ENCODE measurements at places on chromosomes 12 and 14.
A peak's percentile ranks its signal among the peaks of the same experiment; 100 is the strongest.

GRCh38 chr14:21024585-21025370, at the start of gene NDRG2:
NDRG2 (minus strand) TSS chr14:21025061; CDS start chr14:21023315, 1,746 bp downstream.
- DNase-seq = peak; percentile 80

DNA sequence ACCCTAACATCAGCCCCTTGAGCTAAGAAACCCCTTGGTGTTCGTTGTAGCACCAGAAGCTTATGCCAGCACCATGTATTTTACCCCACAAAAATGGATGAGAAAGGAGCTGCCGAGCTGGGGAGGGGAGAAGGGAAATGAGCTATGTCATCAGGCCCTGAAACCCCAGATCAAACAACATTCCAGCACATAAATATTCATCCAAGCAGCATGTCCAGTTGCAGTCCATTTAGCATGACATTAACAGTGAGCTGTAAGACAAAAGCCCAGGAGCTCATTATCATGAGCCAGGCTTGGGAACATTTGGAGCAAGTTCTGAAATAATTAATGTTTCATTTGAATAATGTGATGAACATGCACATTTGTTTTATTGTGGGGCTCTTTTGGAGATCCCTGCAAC, 630.1 kb upstream of the TMEM132C start:
- no peak for DNase-seq

- no peak for DNase-seq
Measured at GRCh38 chr12:92543840-92544239, 158.9 kb upstream of the PLEKHG7 start.

DNA sequence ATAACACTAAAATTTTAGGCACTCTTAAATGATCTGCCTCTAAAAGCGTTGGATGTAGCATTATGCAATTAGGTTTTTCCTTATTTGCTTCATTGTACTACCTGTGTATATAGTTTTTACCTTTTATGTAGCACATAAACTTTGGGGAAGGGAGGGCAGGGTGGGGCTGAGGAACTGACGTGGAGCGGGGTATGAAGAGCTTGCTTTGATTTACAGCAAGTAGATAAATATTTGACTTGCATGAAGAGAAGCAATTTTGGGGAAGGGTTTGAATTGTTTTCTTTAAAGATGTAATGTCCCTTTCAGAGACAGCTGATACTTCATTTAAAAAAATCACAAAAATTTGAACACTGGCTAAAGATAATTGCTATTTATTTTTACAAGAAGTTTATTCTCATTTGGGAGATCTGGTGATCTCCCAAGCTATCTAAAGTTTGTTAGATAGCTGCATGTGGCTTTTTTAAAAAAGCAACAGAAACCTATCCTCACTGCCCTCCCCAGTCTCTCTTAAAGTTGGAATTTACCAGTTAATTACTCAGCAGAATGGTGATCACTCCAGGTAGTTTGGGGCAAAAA, 4.1 kb downstream of the CDKN1B start:
- DNase-seq = no peak

GRCh38 chr12:11904124-11904523, 166.6 kb upstream of the BCL2L14 start:
- DNase-seq = no peak

DNA sequence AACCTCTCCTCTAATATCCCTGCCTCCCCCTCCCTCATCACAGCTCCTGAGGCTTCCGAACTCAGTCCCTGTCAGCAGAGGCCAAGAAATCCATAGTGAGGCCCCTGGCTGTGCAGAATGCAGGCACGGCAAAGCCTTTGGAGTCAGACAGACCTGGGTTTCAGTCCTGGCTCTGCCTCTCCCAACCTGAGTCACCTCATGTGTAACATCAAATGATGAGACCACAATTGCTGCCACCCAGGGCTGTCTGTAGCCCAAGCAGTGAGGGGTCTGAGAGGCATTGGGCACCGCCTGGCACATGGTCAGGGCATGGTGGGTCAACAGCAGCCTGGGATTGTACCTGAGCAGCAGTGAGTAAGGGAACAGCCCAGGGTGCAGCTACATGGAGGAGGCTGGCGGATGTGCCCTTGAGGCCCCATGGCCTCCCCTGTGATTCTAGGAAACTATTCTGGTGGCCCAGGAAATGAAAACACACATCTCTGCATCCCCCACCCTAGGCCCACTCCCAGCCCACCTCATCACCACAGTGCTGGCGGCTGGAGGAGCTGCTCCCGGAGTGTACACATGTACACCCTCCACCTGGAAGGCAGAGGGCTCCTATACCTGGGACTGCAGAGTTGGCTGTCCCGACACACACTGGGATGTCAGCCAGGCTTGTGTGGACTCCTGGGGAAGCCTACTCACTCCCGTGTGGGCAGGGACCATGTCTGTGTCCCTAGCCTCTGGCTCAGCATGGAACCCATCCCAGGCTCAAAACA, 7.7 kb downstream of the ANKRD33 start:
- no peak for DNase-seq

DNA sequence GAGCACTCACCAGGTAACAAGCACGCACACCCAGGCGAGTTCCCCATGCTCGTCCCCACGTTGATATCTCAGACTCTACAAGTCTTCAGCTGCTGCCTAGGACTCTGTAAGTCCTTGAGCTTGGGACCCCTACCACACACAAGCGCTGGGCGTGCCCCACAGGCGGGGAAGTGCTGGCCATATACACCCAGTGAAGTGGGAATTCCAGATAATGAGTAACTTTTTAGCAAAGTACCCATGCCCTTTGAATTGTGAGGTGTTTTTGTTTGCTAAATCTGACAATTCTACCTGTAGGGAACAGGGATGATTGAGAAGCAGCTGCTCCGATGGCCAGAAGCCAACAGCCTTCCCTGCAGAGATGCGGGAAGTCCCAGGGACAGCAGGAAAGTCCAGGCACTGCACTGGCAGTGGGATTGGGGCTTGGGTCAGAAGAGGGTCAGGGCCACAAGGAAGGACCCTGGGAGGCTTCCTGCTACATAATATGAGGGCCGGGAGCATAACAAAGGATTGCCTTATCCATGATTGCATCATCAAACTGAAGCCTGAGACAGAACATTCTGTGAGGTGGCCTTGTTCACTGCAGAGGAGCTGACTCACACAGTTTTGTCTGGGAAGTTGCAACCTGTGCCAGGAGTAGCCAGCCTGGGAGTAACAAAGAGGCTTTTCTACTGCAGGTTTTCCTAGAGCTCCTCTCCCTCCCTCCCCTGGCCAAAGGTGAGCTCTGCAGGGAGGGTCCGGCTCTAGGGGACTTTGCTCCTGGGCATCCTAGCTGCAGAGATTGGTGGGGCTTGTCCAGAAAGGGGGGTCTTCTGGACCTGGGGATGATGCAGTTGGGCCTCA, 13.2 kb upstream of the SERPINA3 start:
- peak; percentile 12 for DNase-seq

DNA sequence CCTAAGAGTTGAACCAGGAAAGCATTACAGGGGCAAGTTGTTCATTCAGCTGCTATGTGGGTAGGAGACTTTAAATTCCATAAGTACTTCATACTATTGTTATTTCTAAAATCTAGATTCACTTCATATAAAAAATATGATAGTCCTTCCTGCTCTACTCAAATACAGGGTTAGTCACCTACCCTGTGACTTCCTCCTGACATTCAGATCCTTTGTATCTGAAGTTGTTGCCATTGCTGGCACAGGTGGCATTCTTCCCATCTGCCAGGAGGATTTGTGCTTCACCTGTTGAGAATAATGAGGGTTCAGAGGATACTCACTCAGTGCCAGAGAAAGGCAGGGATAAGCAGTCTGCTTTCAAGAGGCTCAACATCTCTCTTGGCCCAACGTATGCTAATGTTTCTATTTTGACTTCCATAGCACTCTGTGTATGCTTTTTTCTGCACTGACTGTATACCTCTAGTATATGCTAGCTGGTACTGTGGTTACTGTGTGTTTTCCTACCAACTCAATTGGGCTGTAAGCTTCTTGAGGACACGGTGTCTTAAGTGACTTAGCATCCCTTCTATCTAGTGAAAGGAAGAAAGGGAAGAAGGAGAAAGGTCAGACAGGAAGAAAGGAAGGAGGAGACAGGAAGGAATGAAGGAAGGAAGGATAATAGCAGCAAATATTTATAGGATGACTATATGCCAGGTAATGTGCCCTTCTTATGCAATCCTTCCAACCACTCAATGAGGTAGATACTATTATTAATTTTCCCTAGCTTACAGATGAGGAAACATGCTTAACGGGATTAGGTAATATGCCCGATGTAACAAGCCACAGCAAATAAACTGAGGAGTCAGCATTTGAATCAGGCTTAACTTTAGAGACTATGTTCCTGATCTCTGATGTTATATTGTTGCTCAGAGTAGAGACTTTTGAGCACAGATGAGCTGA, 38.5 kb upstream of the FGF6 start:
- peak; percentile 24 for DNase-seq

GRCh38 chr12:32134101-32134888, 27.6 kb downstream of the BICD1 start:
- DNase-seq = no peak

- no peak for DNase-seq
Measured at GRCh38 chr14:96804895-96805294, 7.7 kb downstream of the VRK1 start.

DNA sequence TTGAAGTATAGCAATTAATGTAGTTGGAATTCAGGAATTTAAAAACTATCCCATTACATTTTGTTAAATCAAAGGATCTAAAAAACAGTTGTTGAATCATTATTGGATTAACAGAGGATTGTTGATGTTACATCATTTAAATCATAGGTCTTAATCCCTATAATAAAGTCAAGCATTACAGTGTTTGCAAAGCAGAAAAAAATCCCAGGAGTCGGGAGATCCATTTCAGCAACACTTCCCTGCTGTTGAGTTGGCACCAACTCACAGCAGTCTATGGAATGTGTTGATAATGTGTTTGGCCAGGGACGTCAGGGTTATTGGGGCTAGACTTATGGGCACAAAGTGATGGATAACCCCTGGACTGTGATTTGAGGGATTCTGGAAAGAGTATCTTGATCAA, 99.1 kb upstream of the TMTC1 start:
- DNase-seq = peak; percentile 10

All from NCI-H2171 treated with DMSO at 0.1 percent for 48 hours (cell line).